Activated CD8-positive, alpha-beta memory T cell treated with anti-CD3 and anti-CD28 coated beads for 4 hours (primary cell): ENCODE measurements at places on chromosomes 2 and 18.

GRCh38 chr2:148602885-148603561, 41.5 kb upstream of the EPC2 start:
- no peak for DNase-seq

DNA sequence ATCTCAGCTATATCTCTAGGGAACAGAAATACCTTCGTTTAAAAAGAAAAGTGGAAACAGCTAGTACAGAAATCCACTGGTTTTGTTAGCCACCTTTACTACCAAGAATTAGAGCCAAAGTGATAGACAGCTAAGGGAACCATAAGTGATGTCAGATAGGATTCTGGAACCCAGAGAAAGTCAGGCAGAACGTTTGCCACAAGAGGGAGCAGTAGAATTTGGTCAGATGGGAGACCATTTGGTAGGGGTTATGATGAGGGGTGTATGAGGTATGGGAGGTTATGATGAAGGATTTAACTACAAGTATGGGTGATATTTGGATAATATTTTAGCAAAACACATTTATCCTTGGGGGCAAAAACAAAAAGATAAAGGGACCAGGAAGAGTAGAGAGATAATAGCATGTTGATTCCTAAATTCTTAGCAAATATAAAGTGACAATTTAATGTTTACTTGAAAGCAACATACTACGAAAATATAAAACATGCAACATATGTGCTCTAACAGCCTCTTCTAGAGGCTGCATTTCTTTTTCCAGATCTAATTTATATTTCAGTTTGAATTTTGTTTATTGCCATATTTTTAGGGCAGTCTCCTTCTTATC, 3.3 kb downstream of the SLC8A1 start:
- no peak for DNase-seq

- no peak for DNase-seq
Observed at GRCh38 chr2:206790311-206790935, 25.0 kb downstream of the FASTKD2 start.

DNA sequence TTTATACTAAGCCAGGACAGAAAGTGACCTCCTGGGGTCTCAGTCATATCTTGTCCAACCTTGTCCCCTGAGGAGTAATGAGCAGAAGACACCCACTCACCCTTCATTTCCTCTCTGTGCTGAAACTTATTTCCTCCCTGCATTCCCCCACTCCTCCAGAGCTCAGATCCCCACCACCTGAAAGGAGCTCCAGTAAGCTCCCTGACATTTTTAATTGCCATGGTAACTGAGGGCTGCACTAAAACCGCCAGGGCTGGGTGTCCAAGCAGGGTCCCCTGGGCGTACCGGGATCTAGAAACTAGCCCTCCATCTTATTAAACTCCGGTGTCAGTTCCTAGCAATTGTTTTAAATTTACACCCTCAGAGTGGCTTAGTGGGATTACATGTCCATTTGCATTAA, 393.3 kb upstream of the HNRNPA3 start:
- no peak for DNase-seq

DNA sequence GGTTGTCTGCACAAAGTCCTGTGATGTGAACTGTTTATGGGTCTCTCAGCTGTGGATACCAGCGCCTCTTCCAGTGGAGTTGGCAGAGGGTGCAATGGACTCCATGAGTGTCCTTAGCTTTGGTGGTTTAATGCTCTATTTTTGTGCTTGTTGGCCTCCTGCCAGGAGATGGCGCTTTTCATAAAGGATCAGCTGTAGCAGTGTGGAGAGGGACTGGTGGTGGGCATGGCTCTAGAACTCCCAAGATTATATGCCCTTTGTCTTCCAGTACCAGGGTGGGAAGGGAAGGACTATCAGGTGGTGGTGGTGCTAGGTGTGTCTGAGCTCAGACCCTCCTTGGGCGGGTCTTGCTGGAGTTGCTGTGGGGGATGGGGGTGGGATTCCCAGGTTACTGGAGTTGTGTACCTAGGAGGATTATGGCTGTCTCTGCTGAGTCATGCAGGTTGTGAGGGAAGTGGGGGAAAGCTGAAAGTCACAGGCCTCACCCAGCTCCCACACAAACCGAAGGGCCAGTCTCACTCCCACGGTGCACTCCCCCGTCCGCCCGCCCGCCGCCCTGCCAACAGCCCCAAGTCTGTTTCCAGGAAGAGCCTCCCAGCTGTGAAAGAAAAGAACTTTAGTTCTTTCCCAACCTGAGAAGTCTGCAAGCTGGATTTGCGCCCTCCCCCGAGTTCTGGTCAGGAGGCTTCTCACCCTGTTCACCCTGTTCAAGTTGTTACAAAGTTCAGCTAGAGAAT, 108.1 kb downstream of the MARCO start:
- no peak for DNase-seq

GRCh38 chr18:51448949-51449348, 251.5 kb upstream of the MEX3C start:
- DNase-seq = no peak

GRCh38 chr2:127096280-127096679, 10.7 kb downstream of the BIN1 start:
- DNase-seq = no peak

DNA sequence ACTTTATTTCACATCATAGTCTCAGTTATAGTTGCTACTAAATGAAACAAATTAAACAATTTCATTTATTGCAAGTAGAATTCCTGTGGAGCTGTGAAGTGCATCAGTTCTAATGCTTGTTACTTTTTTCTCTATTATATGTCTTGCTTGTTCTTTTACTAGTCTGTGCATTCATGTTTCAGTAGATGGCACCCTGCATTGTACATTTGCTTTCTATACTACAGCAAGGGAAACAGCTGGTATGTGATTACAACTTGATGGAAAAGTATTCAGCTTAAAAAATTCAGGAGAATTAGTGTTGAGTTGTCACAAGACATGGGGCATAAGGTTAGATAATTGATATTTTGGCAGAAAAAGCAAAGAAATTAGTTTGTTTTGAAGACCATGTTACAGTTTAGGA, 72.3 kb downstream of the TANK start:
- DNase-seq = no peak

- DNase-seq = no peak
Observed at GRCh38 chr18:36331521-36331971, 34.0 kb downstream of the FHOD3 start.

DNA sequence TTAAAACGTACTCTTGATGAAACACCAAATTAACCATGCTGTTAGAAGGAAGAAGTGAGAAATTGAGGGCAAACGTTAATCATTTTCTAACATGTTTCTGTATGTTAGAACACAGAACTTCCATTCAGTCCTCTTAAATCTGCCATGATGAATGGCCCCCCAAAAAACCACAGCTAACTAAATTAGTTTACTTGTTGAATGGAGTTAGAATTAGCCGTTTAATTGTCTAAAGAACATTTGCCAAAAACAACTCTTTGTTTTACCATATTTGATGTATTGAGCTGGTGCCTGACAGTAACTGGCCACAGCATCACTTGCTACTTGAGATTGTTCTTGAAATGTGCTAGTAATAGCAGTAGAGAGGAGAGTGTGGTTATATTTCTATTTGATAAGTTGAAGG, 12.7 kb downstream of the CCNYL1 start:
- DNase-seq = no peak

- no peak for DNase-seq
Observed at GRCh38 chr2:196170213-196170605, 1.2 kb downstream of the STK17B start.
